Right lobe of liver (tissue), 6 donors: ENCODE measurements at places on chromosomes 4 and X.
A peak's percentile ranks its signal among the peaks of the same experiment; 100 is the strongest.

DNA sequence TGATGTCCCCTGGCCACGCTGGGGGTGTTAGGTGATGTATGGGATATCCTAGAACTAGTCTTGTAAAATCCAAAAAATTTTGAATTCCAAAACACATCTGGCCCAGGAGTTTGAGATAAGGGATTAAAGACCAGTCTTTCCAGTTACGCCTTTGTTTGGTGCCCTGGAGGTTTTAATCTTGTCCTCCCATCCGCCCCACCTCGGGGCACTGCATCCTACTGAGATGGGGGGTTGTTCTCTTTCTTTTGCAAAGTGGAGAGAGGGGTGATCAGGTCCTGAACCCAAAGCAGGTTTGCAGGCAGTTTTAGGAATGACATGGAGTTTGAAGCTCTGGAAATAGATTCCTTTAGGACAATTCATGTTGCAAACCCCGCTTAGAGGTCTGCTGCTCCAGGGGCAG, 1.8 kb downstream of the SUV39H1 start:
- DNase-seq: no peak
- no peaks in the 10 kb centered on the region for H3K27me3 ChIP-seq
- H3K36me3 ChIP-seq: no peaks in the 10 kb centered on the region
- no peak overlapping the region for H3K27ac ChIP-seq
- no peaks in the 10 kb centered on the region for H3K4me1 ChIP-seq
- H3K4me3 ChIP-seq: no peak overlapping the region

- H3K27me3 ChIP-seq: no peaks in the 10 kb centered on the region
- DNase-seq: peak; percentile 63
- H3K36me3 ChIP-seq: no peaks in the 10 kb centered on the region
- H3K27ac ChIP-seq: no peak overlapping the region
- H3K4me1 ChIP-seq: no peaks in the 10 kb centered on the region
Measured at GRCh38 chr4:100929135-100929534, 411.3 kb upstream of the EMCN start.

DNA sequence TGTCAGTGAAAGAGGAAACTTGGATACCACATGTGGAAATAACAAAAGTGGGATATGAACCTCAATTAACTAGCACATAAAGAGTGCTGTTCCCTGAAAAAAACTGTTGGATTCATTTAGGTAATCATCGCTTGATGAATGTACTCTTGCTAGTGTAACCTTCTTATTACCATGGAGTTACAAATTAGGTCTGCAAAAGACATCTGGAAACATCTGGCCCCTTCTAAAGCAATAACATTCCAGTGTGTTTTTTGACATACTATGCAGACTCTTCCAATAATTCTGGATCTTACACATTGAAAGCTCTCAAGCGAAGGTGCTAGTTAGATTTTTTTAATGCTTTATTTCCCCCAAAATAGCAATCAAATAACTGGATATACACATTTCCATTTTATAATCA, 134.6 kb downstream of the ATP10D start:
- no peaks in the 10 kb centered on the region for H3K4me1 ChIP-seq
- H3K4me3 ChIP-seq: no peak overlapping the region
- no peaks in the 10 kb centered on the region for H3K27me3 ChIP-seq

- no peak overlapping the region for H3K4me3 ChIP-seq
- no peak overlapping the region for H3K27ac ChIP-seq
- no peak for DNase-seq
- H3K27me3 ChIP-seq: no peaks in the 10 kb centered on the region
Measured at GRCh38 chr4:94469221-94469784, 17.6 kb downstream of the PDLIM5 start.

DNA sequence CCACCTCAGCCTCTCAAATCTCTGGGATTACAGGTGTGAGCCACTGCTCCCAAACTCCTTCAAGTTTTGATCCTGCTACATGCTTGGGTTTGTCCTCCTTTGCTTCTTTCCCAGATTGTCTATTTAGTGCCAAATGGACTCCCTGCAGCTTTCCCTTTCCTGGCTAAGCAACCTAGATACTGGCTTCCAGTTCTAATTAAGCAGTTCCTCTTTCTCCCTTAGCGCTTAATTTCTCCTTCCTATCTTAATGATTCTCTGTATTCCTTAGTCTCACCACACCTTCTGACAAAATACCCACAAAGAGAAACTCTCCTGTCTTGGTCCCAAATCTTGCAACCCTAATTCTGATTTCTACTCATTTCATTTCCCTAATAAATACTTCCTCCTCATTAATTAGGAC, 7.8 kb downstream of the RXFP1 start:
- no peaks in the 10 kb centered on the region for H3K27me3 ChIP-seq
- H3K27ac ChIP-seq: no peak overlapping the region
- DNase-seq: no peak
- no peak overlapping the region for H3K4me3 ChIP-seq

- H3K27me3 ChIP-seq: no peaks in the 10 kb centered on the region
- no peak overlapping the region for H3K4me3 ChIP-seq
- no peak overlapping the region for H3K27ac ChIP-seq
- H3K36me3 ChIP-seq: no peaks in the 10 kb centered on the region
Measured at GRCh38 chrX:87679849-87680248, 162.2 kb downstream of the KLHL4 start.

- no peak overlapping the region for H3K4me3 ChIP-seq
Measured at GRCh38 chrX:2717312-2717711, 26.2 kb downstream of the CD99 start.

DNA sequence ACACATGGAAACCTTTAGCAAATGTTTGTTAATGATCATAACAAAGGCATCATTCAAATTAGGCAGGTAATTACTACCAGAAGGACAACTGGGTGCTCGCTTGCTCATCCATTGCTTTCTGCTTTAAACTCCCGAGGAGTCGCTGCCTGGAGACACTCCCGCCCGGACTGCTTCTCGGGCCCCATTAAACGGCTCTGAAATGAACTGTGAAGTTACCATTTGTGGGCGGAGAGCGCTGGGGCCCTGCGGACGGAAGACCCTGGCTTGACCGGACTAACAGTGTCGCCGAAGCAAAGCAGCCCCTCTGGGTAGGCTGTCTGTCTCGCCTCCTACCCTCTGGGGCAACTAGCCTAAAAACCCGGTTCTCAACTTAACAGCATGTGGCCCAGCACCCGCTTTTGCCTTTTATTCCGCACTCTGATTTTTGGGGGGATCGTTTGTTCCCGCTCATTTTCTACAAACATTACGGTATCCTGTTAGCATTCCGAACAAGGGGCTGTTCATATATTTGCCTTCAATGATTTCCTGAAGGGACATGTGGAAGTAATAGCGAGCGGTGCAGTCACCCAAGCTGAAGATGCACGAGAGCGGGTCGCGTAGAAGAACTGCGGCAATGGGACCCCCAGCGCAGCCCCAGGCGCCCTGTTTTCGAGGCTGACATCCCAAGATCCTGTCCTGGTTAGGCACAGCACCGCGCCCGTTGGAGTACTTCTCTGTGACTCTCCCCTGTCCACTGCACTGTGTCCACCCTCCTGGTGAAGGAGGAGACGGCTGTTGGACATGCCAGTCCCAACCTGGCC, 1.6 kb upstream of the PDGFRA start:
- peaks cover 32% of the 10 kb centered on the region for H3K27me3 ChIP-seq
- H3K27ac ChIP-seq: no peak overlapping the region
- DNase-seq: no peak
- H3K36me3 ChIP-seq: no peaks in the 10 kb centered on the region
- H3K4me3 ChIP-seq: peak overlapping the region; percentile 30
- H3K4me1 ChIP-seq: peaks cover 32% of the 10 kb centered on the region

- no peaks in the 10 kb centered on the region for H3K27me3 ChIP-seq
- H3K4me1 ChIP-seq: no peaks in the 10 kb centered on the region
Measured at GRCh38 chr4:18815081-18815778, 793.7 kb upstream of the LCORL start.

DNA sequence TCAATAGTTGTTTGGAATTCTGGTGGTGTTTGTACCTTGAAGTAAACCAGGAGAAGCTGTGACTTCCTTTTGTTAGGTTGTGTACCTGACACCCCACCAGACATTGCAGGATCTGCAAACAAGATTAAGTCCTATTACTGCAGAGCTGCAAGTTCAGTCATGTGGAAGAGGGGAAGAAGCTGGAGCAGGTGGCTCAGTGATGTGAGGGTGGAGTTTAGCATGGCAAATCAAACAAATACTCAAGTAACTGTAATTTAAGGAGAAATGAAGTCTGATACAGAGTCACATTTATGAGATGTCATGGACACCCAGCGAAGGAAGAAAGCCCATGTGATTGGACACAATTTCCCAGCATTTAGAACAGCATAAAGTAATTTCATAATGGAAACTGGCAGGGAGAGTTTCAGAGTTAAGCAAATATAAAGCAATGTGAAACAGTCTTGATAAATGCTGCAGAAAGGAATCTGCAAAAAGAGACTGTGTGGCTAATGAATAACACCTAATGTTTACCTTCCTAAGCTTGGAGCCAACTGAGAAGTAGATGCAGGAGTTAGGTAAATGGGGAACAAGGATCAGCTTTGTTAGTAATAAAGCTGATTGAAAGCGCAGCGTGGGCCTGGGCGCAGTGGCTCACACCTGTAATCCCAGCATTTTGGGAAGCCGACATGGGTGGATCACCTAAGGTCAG, 249.1 kb downstream of the GBA3 start:
- H3K4me3 ChIP-seq: no peak overlapping the region
- H3K36me3 ChIP-seq: no peaks in the 10 kb centered on the region
- no peaks in the 10 kb centered on the region for H3K27me3 ChIP-seq
- H3K4me1 ChIP-seq: no peaks in the 10 kb centered on the region
- peak; percentile 42 for DNase-seq

- H3K36me3 ChIP-seq: no peaks in the 10 kb centered on the region
- DNase-seq: no peak
- H3K4me3 ChIP-seq: no peak overlapping the region
- H3K27ac ChIP-seq: no peak overlapping the region
- no peaks in the 10 kb centered on the region for H3K27me3 ChIP-seq
- no peaks in the 10 kb centered on the region for H3K4me1 ChIP-seq
Measured at GRCh38 chrX:70196961-70197720, 19.9 kb downstream of the DGAT2L6 start.

GRCh38 chr4:75141162-75141561, 208.2 kb downstream of the PARM1 start:
- no peaks in the 10 kb centered on the region for H3K4me1 ChIP-seq
- no peak overlapping the region for H3K27ac ChIP-seq
- no peaks in the 10 kb centered on the region for H3K27me3 ChIP-seq
- H3K4me3 ChIP-seq: no peak overlapping the region

GRCh38 chrX:110172215-110172614, 145.7 kb downstream of the AMMECR1 start:
- H3K36me3 ChIP-seq: no peaks in the 10 kb centered on the region
- no peak overlapping the region for H3K27ac ChIP-seq
- no peak for DNase-seq
- H3K27me3 ChIP-seq: no peaks in the 10 kb centered on the region
- no peaks in the 10 kb centered on the region for H3K4me1 ChIP-seq
- H3K4me3 ChIP-seq: no peak overlapping the region

- H3K27ac ChIP-seq: no peak overlapping the region
- H3K4me3 ChIP-seq: no peak overlapping the region
- H3K27me3 ChIP-seq: no peaks in the 10 kb centered on the region
- no peaks in the 10 kb centered on the region for H3K4me1 ChIP-seq
- H3K36me3 ChIP-seq: no peaks in the 10 kb centered on the region
Measured at GRCh38 chr4:91846233-91846632, 457.5 kb upstream of the GRID2 start.

GRCh38 chrX:52574416-52575275, 57.8 kb upstream of the XAGE1B start:
- DNase-seq: no peak
- H3K4me3 ChIP-seq: no peak overlapping the region
- no peak overlapping the region for H3K27ac ChIP-seq
- no peaks in the 10 kb centered on the region for H3K36me3 ChIP-seq

- H3K36me3 ChIP-seq: no peaks in the 10 kb centered on the region
- H3K27ac ChIP-seq: no peak overlapping the region
- H3K4me3 ChIP-seq: no peak overlapping the region
Measured at GRCh38 chrX:118961866-118962560, 12.4 kb upstream of the LONRF3 start.

- H3K4me1 ChIP-seq: no peaks in the 10 kb centered on the region
- no peaks in the 10 kb centered on the region for H3K27me3 ChIP-seq
- H3K4me3 ChIP-seq: no peak overlapping the region
- no peak for DNase-seq
- no peak overlapping the region for H3K27ac ChIP-seq
Measured at GRCh38 chr4:48266781-48267180, 2.9 kb downstream of the TEC start.

GRCh38 chr4:74030285-74030684, 8.2 kb downstream of the CXCL3 start:
- H3K27me3 ChIP-seq: no peaks in the 10 kb centered on the region
- H3K4me3 ChIP-seq: no peak overlapping the region
- no peaks in the 10 kb centered on the region for H3K4me1 ChIP-seq
- DNase-seq: no peak
- H3K27ac ChIP-seq: no peak overlapping the region

DNA sequence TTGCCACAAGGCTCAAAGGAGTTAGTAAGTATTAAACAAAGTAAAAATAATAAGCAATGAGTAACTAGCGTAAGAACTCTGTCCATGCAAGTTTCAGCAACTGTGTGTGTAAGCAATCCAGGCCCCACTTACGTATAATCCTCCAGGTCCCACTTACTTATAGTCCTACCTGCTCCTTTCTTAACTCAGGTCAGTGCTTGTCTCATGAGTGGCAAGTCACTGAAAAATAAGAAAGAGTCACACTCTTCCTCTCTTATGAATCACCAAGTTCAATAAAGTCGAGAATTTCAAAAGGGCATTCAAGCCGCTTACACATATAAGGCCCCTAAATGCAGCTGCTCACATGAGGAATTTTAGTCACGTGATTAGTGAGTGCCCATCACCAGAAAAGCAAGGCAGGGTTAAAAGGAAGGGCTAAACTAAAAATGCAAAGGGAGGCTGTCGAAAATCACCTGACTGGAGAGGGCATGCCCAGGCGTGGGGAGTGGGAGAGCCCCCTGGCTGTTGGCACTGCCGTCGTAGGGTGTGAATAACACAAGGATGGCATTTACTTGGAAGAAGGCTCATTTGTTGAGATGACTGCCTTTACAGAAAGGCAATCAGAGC, 58.2 kb downstream of the ZNF827 start:
- no peak for DNase-seq
- no peaks in the 10 kb centered on the region for H3K27me3 ChIP-seq
- no peak overlapping the region for H3K4me3 ChIP-seq
- no peak overlapping the region for H3K27ac ChIP-seq
- H3K36me3 ChIP-seq: no peaks in the 10 kb centered on the region
- no peaks in the 10 kb centered on the region for H3K4me1 ChIP-seq

GRCh38 chrX:107729558-107730297, 45.9 kb downstream of the TSC22D3 start:
- H3K27me3 ChIP-seq: no peaks in the 10 kb centered on the region
- H3K4me3 ChIP-seq: no peak overlapping the region
- no peak for DNase-seq
- H3K36me3 ChIP-seq: no peaks in the 10 kb centered on the region

DNA sequence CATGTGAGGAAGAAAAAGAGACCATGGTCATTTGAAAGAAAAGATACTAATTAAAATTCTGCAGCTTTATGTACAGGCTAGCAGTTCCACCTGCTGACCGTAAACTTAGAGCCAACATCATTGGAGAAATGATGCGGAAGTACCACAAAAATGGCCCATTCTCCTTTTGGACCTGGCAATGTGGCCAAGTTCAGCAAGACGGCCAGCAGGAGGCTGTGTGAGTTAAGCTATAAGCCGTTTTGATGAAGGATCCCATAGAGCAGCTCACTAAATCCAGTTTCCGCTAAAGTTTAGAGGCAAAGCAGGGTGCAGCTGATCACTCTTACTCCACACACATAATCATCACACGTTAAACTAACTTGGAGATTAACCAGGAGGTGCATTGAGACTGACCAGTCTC, 133.8 kb downstream of the LDB2 start:
- no peaks in the 10 kb centered on the region for H3K36me3 ChIP-seq
- no peaks in the 10 kb centered on the region for H3K4me1 ChIP-seq
- H3K4me3 ChIP-seq: no peak overlapping the region
